ENCODE measurements at places on chromosomes 5 and 9.

GRCh38 chr5:89320421-89321277 lies 437.7 kb upstream of the MEF2C start:
- no peak for DNase-seq

DNA sequence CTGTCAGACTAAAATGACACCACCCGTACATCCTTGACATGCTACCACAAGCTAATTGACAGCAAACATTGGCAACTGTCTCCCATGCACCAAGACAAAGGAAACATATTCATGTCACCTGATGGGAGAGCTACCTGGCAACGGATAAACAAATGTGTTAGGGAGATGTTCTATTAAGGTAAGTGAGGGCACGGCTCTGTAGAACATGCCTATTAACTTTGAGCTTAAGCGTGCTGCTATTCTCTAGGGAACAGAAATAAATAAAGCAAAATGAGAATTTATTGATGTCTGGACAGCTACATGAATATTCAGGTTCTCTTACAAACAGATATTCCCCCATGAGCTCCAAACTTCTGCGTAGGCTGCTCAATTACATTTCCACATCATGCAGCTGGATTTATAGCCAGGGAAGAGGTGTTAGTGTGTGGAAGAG lies 361.4 kb upstream of the RFX3 start:
- DNase-seq: peak; percentile 22

DNA sequence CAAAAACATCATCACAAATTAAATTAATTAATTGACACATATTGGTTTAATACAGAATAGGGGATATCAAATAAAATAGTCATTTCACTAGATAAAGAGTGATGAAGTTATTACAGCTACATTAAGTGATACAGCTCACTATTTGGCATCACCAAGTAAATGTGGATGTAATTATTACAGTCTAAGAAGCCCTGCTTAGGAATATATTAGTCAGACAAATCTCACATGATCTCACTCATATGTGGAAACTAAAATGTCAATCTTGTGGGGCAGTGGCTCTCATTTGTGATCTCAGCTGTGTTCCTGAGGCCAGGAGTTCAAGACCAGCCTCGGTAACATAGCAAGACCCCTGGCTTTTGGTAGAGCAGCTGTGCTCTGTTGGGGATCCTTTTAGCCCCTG lies 233.4 kb upstream of the RGMB start:
- no peak for DNase-seq

DNA sequence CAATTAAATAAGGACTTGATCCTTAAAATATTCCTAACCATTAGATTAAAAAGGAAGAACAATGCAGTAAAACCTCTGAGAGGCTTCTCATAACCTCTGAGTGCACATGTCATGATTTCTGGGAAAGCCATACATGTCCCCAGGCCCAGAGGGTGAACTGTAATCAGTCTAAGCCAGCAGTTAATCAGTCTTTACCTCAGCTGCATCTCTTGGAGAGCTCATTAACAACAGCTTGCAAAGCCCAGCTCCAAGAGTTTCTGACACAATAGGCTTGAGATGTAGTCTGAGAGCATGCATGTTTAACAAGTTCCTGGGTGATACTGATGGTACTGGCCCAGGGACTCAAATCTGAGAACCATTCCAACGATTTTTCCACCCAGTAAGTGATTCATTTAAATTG lies 392.1 kb downstream of the DNAH5 start:
- DNase-seq: no peak

DNA sequence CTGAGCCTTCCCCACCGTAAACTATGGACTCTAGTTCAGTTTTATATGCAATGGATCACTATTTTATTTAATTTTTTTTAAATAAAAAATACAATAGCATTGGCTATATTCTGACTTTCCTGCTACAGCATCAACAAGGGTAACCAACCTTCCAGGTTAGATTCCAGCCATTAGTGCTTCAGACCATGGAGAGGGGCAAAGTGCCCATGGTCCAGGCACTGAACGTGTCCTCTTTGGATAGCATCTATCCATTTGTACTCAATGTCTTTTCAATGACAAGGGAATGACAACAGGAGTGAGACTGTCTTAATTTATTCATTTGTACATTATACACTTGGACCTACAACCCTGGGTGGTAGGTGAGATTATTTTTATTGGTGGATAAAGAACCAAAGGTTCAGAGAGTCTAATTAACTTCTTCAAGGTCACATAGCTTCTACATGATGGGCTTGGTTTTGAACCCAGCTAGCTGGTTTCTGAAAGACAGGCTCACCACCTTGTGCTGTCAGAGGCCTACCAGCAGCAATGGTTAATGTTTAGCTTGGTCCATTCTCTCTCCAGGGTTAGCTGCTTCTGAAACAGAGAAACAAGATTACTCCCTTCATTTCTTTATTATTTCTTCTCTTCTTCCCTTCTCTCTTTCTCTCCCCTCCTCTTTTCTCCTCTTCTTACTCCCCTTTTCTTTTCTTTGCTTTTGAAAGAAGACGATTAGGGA lies 11.5 kb downstream of the TMEM171 start:
- no peak for DNase-seq

DNA sequence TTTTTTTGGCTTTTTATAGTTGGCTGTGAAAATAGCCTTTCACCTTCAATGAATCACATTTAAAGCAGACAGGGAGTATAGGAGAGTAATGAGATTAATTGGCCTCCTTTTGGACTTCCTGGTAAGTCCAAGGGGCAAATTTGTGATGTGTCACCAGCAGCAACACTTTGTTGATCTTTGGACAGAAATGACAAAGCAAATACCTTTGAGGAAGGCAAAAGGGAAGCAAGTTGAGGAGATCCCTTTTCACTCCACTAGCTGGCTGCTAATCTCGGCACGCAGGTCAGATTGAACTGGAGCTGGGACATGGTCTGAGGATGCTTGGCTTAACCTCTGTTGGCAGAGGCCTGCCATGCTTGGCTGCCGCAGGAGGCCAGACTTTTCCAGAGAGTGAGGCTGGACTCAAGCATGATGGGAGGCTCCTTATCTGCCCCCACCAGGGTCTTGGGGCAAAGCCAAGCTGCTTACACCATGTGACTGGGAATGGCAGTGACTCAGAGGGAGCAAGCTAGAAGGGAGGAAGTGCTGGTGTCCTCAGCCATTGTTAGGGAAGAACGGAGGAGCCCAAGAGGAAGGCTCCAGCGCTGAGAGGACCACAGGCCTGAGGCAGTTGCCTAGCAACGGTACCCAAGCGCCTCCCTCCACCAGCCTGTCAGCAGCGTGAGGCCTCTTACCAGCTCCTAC lies 174.5 kb upstream of the MAP1B start:
- DNase-seq: peak; percentile 39

GRCh38 chr5:38099205-38100168 lies 158.9 kb upstream of the EGFLAM start:
- DNase-seq: no peak

- no peak for DNase-seq
Measured at GRCh38 chr5:154850255-154851062, at the start of gene FAXDC2. Gene FAXDC2 (minus strand): TSS chr5:154850603. CDS start chr5:154838178, 12,425 bp downstream.

- DNase-seq: no peak
Measured at GRCh38 chr5:26805076-26805475, 233.3 kb downstream of the CDH9 start.

GRCh38 chr9:118473521-118473920 lies 769.3 kb downstream of the TLR4 start:
- no peak for DNase-seq

- DNase-seq: no peak
Measured at GRCh38 chr9:88816141-88816540, 175.1 kb upstream of the S1PR3 start.

DNA sequence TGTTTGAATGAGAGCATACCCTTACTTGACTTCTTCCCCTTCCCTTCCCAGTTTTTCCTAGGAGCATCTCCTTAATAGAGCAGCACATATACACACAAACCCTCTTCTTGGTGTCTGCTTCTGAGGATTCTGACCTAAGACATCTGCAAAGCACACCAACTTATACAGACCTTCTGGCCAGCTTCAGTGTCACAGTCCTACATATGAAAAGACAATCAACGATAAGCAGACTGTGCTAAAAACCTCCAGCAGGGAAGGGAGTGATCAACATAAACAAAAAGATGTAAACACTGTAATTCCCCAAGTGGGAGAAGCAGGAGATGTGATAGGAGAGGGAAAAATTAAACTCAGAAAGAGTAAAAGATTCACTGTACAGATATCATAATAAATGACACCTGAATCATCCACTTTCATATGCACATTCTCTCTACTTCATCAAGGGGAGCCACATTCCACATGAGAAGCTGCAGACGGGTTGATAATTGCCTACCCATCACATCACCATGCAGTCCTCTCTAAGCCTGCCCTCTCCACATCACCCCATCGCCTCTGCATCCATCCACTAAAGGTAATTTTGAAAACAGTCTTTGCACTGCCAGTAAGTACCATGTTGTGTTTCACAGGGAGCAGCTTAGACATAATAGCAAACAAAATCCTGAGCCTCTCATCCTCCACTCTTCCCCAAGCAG lies 13.0 kb downstream of the APBA1 start:
- DNase-seq: no peak

- DNase-seq: no peak
Measured at GRCh38 chr5:175394601-175395000, 49.4 kb downstream of the DRD1 start.
